ENCODE measurements at places on chromosomes 6 and 20.

GRCh38 chr6:72522735-72523141, 99.1 kb upstream of the KCNQ5 start:
- DNase-seq, result peak; percentile 73

DNA sequence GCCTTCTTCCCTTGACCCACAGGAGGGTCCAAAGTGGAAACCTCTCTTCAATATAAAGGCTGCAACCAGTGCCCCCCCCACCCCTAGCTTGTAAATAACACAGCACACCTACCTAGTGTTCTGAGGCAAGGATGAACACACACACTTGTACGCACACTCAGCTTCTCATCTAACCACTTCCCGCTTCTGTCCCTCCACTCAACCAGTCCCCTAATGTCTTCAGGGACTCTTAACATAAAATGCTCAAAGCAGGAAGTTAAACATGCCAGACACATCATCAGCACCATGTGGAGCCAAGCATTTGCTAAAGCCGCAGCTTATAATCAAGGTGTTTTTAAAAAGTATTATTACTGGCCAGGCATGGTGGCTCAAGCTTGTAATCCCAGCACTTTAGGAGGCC, 35.3 kb downstream of the FOXQ1 start:
- no peak for DNase-seq

DNA sequence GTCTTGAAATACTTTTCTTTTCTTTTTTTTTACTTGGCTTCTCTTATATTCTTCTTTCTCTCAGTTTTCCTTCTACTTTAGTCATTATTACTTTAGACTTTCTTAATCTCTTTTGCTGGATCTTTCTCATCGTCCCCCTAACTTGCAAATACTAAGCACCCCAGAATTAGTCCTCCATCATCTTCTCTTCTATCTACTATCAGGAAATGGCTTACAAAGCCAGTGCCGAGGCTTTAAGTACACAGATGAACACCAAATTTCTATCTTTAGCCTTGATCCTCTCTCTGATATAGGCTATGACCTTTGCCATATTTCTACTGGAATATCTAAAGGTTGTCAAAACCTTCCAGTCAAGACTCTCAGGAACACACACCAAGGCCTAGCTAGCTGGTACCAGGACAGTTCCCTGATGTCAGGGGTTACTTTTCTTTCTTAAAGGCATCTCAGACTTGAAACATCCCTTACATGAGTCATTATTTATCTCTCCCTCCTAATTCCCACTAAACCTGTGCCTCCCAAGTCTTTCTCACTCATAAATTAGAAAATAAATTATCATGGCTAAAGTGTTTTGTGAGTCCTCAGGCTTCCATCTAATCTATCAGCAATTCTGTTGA, 278.6 kb upstream of the TCF21 start:
- no peak for DNase-seq

DNA sequence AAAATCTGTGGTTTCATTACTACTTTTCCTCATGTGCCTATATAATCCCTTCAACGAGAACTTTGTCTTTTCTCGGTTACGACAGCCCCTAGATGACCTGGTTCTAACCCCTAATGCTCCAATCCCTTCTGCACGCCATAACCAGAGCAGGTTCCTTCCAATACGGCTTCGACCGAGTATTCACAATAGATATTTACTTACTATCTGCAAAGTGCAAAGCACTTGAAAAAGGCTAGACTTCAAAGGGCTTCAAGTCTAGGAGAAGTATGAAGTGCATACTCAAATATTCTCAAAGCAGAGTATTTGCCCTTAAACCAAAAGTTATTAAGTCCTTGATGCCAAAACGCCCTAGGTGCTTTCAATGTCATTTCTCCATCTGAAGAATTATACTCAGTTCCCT, 63.4 kb upstream of the NHSL1 start:
- DNase-seq, result no peak

DNA sequence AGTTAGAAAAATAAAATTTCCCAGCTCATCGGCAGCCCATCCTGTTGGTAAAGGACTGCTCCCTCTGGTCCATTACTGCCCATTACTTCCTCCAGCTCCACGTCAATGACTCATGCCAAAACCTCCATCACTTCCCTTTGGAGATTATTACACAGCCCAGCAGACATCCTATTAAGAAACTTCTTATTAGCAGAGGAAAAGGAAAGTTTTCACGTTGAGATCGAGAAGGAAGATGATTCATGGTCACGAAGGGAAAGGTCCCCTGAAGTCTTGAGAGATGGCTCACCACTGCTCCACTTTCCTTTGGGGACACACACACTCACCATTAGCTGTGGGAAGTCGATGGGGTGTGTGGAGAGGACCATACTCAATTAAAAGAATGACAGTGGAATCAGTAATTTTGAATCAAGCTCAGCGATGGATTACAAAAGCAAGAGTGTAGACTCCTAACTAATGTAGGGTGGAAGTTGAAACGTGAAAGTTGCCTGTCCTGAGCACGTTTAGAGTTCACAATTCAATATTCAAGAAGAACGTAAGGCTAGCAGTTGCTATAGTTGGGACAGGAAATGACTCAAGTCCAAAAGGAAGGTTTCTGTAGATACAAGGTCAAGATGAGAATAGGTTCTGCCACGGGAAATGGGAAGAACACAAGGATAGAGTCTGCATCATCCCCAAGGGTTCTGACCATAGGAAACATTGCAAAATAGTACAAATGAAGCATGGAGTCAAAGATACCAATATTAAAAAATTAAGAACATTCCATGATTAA, 21.6 kb downstream of the SASH1 start:
- DNase-seq, result no peak

DNA sequence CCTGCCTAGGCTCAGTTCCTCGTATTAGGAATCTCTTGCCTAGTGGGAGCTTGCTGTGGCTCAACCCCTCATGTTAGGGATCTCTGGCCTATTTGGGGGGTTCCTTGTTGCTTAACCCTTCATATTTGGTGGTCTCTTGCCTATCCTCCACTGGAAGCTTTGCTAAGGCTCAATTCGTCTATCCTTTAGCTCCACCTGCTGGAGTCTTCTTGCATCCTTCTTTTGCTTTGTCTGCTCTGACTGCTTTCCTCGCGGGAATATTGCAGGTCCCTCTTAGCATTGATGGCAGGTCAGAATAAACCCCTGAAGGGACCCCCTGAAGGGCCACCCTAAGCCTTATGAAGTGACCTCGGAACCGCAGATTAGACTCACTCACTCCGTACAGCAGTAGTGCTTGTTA, 203.0 kb upstream of the TBX18 start:
- DNase-seq, result peak; percentile 26
